ENCODE measurements at places on chromosomes 2 and 18.

- peak; percentile 93 for DNase-seq
These were observed at the start of gene ETAA1 for GRCh38 chr2:67397143-67397986. ETAA1 (plus strand) TSS chr2:67397333; CDS start chr2:67397449, 116 bp downstream.

DNA sequence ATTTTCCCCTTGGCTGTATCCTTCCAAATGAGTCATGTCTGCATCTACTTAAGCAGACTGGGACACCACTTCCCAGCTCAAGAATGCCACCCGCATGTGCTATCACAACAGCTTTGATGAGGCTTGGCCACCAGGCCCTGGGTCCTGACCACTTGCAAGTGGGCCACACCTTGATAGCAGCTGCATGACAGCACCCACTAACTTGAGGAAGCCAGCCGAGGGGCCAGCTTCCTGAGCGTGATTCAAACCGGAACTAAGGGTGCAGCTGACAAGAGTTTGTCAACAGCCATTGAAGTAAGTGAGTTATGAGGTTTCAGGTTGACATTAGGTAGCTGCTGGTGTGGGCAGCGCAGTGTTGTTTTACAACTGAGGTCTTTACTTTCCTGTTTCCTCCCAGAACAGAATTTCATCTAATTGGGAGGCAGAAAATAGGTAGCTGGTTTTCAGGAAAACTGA lies 54.4 kb downstream of the EPHA4 start:
- DNase-seq: peak; percentile 47

DNA sequence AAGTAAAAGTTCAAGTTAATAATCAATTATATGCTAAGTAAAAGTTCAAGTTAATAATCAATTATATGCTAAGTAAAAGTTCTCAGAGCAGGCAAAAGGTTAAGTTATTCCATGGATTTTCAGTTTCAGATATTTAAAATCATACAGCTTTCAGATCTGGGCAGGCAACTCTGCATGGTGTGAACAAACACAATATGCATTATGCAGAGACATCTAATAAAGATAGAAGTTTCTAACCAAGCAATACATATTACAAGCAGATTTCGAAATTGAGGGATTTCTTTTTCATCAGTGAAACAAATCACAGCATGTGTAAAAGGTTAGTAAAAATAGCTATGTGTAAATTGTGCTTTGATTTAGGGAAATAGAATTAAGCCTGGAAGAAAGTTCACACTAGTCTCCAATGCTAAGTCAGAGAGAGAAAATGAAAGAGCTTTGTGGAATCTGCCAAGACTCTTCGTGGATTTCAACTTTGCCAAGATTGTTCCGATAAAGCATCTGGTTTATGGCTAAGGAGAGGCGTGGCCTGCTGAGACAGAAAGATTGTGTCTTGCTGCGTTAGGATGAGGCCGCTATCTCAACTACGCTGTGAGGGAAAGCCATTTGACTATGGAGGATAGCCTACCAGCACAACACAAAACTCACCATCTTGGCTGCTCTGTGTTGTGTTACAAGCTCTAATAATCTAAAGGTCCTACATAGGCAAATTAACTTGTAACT lies 60.1 kb upstream of the SLC16A14 start:
- DNase-seq: peak; percentile 27

DNA sequence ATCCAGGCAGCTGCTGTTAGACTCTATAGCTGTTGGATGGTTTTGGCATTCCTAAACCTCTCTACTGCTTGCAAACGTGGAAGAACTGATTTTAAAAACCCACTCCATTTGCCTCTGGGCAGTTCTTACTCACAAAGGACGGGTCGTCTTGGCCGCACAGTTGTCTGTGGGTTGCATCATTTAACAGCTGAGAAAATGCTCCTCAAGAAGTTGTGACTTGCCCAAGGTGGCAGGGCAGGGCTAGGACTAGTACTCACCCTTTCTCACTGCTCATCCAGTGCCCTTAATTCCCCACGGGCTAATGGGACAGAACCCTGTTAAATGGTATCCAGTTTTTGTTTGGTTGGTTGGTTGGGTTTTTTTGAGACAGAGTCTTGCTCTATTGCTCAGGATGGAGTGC lies 997 bp upstream of the DRC1 start:
- DNase-seq: no peak

DNA sequence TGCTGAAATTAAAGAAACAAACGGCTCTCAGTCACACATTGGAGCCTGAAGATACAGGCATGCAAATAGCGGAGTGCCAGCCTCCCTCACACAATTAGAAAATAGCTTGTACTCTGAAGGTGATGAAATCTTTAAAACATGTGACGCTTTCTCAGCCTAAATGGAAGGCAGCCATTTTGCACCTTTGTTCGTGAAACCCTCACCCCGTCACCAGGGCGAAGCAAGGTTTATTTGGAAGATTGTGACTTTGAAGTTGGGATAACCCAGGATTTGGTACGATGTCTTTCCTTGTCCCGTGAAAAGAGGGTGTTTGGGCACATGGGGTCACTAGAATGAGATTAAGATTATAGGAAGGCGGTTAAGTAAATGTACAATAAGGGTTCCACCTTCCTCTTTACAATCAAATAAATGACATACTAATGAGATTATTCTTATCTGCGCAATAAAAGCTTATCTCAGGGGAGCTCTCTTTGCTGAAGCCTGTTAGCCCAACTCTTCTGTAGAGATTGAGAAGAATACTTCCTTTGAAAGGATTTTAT lies 4.2 kb downstream of the SH3BP4 start:
- DNase-seq: no peak

- DNase-seq: no peak
These were observed 265.5 kb downstream of the PTH2R start for GRCh38 chr2:208671886-208672680.

- no peak for DNase-seq
These were observed 65.0 kb downstream of the ZNF407 start for GRCh38 chr18:74662622-74663021.

DNA sequence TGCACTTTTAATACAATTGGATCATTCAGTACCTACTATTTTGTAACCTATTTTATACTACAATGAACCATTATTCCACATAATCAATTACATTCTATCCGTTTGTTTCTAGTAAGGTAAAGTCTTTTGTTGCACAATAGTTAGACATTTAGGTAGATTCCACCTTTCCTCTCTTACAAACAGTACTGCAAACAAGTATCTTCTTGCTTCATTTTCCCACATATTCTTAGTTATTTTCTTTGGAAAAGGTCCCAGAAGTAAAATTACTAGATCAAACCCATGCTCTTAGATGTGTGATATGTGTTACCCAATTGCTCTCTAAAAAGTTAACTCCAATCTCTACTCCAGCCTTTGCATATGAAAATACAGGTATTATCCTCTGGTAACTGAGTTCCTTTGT lies 49.6 kb downstream of the SPIRE1 start:
- DNase-seq: peak; percentile 54

DNA sequence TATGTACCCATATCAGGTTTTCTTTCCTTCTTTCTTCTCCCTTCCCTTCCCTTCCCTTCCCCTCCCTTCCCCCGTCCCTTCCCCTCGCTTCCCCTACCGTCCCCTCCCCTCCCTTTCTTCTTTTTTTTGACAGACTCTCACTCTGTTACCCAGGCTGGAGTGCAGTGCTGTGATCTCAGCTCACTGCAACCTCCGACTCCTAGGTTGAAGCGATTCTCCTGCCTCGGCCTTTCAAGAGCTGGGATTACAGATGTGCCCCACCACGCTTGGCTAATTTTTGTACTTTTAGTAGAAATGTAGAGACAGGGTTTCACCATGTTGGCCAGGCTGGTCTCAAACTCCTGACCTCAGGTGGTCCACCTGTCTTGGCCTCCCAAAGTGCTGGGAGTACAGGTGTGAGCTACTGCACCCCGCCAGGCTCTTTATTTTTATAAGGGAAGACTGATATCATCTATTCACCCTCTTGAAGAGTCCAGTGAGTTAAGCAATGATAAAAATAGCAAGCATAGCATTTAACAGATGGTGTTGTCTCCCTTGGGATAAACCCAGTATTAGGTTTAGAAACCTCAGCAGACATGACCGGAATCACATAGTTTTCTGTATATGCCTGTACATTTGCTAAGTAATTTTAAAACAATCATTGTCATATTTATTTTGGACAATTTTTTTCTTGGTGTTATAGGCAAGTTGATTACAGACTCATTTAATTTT lies 888.4 kb downstream of the TRIB2 start:
- no peak for DNase-seq

DNA sequence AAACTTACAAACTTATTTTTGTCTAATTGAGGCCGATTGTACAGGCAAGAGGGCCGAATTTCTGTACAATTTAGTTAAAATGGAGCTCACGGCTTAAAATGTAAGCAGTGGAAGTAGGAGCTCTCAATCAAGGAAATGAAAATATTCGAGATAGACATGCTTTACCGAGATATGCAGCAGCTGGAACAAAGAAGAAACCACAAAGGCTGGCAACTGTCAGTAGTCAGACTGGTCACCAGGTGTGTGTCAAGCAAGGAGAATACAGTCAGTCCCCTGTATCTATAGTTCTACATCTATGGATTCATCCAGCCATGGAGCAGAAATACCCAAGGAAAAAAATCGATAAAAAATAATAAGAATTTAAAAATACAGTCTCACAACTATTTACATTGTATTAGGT lies 122.6 kb downstream of the WDSUB1 start:
- no peak for DNase-seq

- DNase-seq: no peak
These were observed 67.7 kb downstream of the DPP4 start for GRCh38 chr2:162006337-162006736.

- DNase-seq: peak; percentile 77
These were observed 19.1 kb upstream of the SLC20A1 start for GRCh38 chr2:112626604-112627059.

DNA sequence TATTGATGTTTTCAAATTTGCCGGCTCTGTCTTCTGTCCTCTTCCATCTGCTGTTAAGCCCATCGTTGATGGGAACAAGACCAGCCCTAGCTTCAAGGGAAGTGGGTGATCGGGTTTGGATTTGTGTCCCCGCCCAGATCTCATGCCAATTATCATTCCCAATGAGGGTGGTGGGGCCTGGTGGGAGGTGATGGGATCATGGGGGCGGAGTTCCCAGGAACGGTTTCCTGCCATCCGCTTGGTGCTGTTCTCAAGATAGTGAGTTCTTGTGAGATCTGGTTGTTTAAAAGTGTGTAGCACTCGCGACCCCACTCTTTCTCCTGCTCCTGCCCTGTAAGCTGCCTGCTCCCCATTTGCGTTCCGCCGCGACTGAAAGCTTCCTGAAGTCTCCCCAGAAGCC lies 9.5 kb downstream of the ASB18 start:
- no peak for DNase-seq

DNA sequence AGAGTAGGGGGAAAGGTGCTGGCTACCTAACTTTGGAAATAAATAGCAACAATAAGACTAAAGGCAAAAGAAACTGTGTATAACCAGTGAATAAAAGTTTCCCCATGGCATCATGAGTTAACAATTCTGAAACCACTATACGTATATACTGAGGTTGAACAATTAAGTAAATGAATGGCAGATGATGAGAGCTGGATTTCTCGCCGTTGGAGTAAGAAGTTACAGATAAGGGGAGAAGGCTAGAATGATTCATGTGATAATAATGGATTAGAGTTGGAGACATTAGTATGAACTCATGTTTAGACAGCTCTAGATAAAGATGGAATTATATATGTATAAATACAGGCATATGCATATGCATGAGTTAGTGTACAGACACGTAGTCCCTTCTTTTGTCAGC lies 152.7 kb downstream of the UBR3 start:
- no peak for DNase-seq

- DNase-seq: peak; percentile 76
These were observed 259.2 kb downstream of the IKZF2 start for GRCh38 chr2:212892193-212892592.

DNA sequence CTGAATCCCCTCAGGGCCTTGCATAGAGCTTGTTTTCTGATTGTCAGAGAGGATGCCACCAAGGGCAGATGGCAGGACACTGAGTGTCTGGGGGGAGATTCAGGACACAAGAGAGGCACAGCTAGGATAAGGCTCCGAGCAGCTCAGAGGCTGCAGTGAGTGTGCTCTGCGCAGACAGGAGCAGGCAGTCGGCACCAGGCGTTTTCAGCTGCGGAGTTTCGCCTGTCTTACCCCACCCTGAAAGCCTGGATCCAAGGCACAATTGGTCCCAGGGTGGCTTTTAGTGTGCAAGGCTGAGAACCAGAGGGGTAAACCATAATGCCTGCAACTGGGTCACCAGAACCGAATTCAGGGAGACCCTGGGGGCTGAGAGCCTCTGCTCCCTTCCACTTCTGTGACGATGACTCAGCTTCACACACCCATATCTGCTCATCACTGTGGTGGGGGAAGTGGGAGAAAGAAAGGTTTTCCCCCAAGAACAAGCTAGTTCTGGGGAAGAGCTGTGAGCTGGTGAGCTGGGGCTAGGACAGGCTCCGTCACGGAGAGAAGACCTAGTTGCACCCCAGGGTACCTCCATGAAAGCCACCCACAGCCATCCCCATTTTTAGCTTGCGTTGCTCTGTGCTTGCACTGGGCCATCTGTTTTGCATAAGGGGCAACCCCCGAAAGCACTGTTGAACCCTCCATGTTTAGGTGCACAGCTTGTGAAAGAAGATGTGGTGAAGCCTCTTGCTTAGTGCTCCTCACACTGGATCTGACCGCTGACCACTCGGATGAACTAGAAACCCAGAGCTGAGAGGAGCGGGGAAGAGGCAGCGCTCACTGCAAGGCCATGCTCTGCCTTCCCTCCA lies 173.7 kb downstream of the CELF4 start:
- no peak for DNase-seq

DNA sequence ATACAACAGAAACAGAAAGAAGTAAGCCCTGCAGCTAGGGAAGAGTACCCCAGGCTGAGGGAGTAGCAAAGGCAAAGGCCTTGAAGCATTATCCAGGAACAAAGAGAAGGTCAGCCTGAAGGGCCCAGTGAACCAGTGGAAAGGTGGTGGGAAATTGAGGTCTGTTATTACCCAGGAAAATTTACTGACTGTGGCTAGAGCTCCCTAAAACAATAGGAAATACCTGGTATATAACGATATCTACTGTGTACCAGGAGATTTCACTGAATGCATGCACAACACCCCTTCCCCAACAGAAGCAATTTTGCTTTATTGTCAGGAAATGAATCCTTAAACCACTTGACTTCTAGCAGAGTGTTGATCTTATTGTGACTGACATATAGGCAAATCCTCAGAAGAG lies 365.3 kb downstream of the ERBB4 start:
- DNase-seq: no peak

DNA sequence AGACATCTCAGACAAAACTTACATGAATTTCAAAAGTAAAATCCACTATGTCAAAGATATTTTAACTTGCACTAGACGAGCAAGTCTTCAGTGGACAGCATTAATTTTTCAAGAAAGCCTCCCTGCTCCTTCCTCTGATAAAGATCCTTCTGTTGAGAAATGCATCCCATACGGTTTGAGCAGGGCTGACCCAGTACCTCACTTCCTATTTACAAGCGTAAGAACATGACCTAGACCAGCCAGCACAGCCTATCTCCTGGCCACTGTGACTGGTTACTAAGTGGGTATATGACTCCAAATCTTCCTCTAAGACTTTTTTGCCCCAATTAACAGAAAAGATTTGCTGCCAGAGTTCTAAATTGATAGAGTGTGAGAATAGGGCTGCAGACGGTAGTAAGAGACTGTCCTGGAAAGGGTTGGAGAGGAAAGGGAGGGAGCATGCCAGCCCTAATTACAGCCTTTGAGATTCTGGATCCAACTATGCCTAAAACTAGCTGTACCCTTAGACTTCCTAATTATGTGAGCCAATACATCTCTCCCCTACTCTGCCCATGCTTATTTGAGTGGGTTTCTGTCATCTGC lies 108.4 kb downstream of the PRELID3A start:
- peak; percentile 54 for DNase-seq

- DNase-seq: peak; percentile 97
These were observed at the start of gene ARPC2 for GRCh38 chr2:218216674-218217359. ARPC2 (plus strand) TSS chr2:218217189; CDS start chr2:218217471, 282 bp downstream.

Data from cardiac fibroblast (primary cell).